Naive B cell (primary cell): ENCODE measurements at places on chromosomes 1 and 21. TPM values are rescaled to one million over a fixed set of nuclear protein-coding genes. Genes with fewer than 3 reads are reported as not detected.

- no peak for DNase-seq
These were observed 11.5 kb downstream of the ASAP3 start for GRCh38 chr1:23472351-23473036.

DNA sequence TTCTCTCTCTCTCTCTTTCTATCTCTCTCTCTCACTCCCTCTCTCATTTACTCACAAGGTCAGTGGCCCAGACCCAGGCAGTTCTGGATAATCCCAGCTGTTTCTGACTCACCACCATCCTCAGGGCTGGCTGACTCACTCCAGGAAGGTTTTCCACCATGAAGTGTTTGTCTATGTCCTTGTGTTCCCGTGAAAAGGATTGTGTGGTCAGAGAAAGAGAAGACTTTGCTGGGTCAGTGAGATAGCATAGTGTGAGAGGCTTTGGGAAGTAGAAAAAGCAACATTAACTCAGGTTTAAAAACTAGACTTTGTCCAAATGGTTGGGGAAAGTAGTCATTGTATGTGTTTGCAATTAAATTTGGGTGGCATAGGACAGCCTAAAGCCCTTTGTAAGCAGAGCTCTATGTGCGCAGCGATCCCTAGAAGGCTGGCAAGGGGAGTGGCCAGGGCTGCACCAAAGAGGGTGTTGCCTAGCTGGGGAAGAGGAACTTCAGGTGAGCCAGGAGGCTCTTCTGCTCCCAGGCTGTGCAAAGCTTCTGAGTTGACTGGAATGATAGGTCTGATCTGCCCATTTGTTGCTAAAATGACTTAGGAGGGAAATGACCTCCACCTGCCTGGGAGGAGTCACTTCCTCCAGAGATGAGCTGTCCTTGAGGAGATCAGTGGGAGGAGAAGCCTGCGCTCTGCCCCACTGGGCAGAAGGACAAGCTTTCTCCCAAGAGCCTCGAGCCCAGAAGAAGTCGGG, 4.9 kb upstream of the CAPN2 start:
- DNase-seq = no peak

GRCh38 chr1:164733070-164733469, 174.1 kb downstream of the PBX1 start:
- DNase-seq = no peak

DNA sequence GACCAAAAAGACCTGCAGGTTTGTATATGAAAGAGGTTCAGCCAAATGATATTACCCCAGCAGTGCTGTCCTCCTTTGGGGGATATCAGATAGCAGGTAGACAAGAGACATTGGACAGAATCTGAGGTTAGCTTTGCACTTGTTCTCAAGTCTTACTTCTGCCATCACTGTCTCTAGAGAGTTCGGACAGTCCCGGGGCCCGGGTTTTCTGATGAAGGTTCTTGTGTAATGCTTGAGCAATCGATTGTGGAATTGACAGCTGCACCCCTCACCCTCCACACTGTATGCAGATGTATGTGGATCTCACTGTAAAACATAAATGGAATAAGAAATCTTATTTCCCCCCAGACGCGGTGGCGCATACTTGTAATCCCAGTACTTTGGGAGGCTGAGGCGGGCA, 56.2 kb upstream of the MORC3 start:
- DNase-seq = peak; percentile 15

DNA sequence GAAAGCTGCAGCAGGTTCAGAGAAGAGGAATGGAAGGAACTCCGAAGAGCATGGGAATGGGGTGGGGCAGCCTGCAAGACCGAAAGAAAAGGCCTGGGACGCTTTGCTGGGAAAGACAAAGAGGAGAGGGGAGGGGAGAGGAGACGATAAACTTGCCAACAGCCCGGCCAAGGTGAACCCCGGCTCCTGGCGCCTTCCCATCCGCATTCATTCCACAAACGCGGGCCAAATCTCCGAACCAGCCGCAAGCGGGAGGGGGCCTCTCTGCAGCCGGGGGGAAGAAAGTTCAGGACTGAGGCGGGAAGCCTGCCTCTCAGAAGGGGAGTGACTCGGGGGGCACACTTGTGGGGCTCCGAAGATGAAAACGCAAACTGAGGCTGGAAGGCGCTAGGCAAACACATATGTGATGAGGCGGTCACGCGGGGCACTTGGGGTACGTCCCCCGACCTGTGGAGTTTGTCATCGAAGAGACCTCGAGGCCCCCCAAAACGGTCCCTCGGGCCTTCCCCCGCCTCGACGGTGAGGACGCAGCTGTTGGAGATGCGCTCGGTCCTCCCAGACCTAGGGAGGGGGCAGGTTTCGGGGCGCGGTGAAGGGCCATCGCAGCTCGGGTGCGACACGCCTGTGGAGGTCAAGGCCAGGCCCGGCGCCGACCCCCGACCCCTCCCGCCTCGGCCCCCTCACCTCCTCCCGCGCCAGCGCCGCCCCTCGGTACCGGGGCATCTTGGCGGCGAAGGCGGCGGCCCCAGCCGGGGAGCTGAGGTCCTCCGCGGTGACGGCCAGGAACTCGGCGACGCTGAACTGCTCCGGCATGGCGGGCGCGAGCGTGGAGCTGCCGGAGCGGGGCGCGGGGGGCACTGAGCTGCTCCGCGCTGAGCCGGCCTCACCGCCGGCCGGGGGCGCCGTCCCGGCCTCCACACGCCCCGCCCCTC, at the start of gene ASAP3:
ASAP3 (minus strand) TSS at position 859 of the 932 bp plus-strand sequence; CDS start at position 813, 46 bp downstream.
- peak; percentile 56 for DNase-seq

- no peak for DNase-seq
These were observed 63.8 kb downstream of the RYR2 start for GRCh38 chr1:237105826-237106225.

Gene NOS1AP
- not detected for polyA plus RNA-seq

- DNase-seq = no peak
These were observed 33.3 kb upstream of the CSF1 start for GRCh38 chr1:109877317-109877771.

Gene GFI1
- polyA plus RNA-seq = not detected

GRCh38 chr1:109712321-109712864, 342 bp downstream of the GSTM5 start:
- no peak for DNase-seq

Gene FMO4
- polyA plus RNA-seq = 7.2 TPM

Gene C1orf185
- not detected for polyA plus RNA-seq

GRCh38 chr1:921011-921837, 2.5 kb upstream of the SAMD11 start:
- no peak for DNase-seq

- DNase-seq = no peak
These were observed 49.1 kb downstream of the HHAT start for GRCh38 chr1:210377731-210378333.

Gene KISS1
- not detected for polyA plus RNA-seq

GRCh38 chr1:4836574-4836973, 182.2 kb downstream of the AJAP1 start:
- DNase-seq = no peak

DNA sequence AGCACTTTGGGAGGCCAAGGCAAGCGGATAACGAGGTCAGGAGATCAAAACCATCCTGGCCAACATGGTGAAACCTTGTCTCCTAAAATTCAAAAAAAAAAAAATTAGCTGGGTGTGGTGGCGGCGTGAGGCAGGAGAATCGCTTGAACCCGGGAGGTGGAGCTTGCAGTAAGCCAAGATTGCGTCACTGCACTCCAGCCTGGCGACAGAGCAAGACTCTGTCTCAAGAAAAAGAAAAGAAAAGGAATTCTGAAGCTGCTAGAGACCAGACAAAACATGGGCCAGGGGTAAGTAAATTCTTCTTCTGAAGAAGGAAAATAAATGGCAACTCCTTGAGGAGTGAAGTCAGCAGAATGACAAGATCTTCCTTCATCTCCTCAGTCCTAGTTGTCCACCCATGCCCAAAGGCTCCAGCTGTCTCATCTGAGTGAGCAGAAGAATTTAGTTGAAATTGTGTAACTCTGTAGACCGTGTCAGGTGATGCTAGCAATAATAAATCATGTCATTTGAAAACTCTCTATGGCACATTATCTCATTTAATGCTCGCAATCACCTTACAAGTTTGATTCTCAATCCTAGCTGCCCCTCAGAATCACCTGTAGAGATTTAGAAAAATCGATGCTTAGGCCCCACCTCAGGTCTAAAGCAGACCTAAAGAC, 14.3 kb downstream of the PDZK1 start:
- no peak for DNase-seq

- no peak for DNase-seq
These were observed 48.9 kb upstream of the SLC2A1 start for GRCh38 chr1:43007377-43008114.

DNA sequence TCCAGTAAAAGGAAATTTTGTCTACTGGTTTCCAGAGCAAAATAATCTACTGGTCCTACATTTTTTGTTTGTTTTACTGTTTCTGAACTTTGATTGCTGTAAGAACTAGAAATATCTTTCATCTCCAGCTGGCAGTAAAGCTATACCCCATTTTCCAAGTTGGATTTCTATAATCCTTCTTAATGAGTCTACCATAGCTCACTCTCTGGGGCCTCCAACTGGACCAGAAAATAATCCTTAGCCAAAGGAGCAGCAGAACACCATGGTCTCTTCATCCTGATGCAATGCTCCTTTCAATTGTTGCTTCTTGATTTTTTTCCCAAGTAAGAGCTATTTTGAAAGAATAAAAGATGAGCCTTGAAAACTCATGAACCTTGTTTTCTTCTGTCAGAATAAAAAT, 110.0 kb upstream of the COL11A1 start:
- no peak for DNase-seq

Gene SFT2D2
- 62.3 TPM for polyA plus RNA-seq

Gene CD5L
- not detected for polyA plus RNA-seq

Gene AMY2B
- 2.7 TPM for polyA plus RNA-seq

DNA sequence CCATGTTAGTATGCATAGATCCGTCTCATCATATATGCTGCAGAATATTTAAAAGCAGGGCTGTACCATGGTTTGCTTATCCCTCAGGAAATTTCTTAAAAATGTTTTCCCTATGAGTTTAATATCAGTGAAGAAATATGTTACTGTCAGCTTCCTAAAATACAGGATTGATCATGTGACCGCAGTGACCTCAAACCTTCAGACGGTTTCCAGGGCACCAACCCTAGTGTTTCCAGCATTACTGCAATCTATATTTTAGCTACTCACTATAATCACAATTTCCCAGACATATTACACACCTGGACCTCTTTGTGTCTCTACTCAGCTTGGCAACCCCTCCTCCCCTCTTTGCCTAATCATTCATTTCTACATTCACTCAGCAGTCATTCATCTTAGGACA, 7.7 kb upstream of the SDHB start:
- DNase-seq = no peak

DNA sequence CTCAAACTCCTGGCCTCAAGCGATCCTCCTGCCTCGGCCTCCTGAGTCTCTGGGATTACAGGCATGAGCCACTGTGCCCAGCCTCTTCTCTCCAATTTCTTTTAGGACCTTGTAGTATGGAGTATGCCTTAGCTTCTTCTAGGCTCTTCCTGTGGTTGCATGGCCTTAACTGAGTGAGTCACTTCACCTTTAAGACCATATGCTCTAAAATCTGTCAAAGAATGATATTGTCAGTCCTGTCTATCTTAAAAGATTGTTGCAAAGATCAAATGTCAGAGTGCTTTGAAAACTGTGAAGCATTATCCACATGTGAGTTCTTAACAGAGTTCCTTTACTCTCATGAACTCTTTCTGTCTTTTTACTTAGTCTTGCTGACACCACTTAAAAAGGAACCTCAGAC, 37.2 kb downstream of the ATP2B4 start:
- DNase-seq = no peak

Gene CFAP107
- polyA plus RNA-seq = not detected

- DNase-seq = no peak
These were observed 95.1 kb upstream of the OLIG2 start for GRCh38 chr21:32930673-32931072.

DNA sequence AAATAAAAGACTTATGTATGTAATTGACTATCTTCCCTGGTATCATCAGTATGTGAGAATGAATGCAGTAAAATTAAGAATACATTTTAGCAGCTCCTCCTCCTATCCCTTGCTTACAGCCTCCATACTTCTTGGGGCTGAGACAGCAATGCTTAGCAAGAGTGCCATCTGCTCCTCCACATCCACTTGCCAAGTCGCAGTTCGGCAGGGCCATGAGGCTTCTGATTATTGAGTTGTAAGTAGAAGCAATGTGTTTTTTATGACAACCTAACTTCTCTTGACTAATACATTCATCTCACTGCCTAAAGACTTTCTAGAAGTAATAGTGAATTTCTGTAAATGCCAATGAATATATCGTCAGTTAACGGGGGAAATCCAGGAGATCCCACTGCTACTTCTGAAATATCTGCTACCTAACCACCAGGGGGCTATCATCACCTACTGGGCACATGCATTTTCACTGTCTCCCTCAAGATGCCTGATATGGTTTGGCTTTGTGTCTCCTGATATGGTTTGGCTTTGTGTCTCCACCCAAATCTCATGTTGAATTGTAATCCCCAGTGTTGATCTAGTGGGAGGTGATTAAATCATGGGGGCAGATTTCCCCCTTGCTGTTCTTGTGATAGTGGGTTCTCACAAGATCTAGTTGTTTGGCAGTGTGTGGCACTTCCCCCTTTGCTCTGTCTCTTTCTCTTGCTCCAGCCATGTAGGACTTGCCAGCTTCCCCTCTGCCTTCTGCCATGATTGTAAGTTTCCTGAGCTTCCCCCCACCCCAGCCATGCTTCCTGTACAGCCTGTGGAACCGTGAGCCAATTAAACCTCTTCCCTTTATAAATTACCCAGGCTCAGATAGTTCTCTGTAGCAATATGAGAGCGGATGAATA, 59.6 kb downstream of the EXTL2 start:
- no peak for DNase-seq

- DNase-seq = no peak
These were observed 39.3 kb downstream of the TAS1R2 start for GRCh38 chr1:18819986-18820790.

Gene KPRP
- polyA plus RNA-seq = not detected

DNA sequence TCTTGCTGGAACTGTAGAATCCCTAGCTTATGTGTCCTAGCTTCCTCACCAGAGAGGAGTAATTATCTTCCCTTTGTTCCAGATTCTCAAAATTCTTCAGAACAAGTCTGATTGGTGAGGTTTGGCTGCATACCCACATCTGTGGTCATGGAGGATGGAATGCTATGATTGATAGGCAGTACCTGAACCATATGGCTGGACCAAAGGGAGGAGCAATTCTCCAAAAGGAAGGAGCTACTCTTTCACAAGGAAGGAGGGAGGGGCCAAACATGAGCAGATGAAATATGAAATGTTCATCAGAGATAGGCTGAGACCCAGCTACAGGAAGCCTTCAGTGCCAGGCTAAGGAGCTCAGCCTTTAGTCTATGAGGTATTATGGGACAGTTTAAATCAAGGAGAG, 5.0 kb upstream of the RNF19B start:
- no peak for DNase-seq

Gene SLC30A10
- not detected for polyA plus RNA-seq

DNA sequence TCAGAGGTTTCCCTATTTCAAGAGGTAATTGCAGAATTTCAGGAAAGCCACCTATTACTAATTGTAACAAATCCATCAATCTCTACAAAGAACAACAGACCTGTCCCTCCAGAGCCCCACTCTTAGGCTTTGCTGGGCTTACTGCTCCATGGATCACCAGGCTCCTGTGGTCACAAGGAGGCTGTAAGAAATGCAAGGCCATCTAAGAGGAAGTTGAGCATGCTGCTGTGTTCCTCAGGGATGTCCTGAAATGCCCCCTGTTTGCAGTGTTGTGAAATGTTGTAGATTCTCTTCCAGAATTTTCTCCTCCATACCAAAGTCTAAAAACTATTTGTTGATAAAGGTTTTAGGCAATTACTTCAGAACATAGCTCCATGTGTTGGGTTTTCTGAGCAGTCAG, 24.4 kb upstream of the DUSP23 start:
- DNase-seq = no peak

Gene MROH9
- not detected for polyA plus RNA-seq

Gene HES2
- not detected for polyA plus RNA-seq

- no peak for DNase-seq
These were observed 27.5 kb upstream of the DNAJC6 start for GRCh38 chr1:65281846-65282245.

- no peak for DNase-seq
These were observed 14.1 kb upstream of the KIAA0040 start for GRCh38 chr1:175206687-175207086.
